Effector memory CD4-positive, alpha-beta T cell (primary cell): ENCODE measurements at places on chromosomes 16 and 17.
A peak's percentile ranks its signal among the peaks of the same experiment; 100 is the strongest.

- no peak overlapping the region for H3K4me3 ChIP-seq
- H3K27me3 ChIP-seq = peaks cover 25% of the 10 kb centered on the region
- DNase-seq = no peak
- no peak overlapping the region for H3K27ac ChIP-seq
Measured at GRCh38 chr16:75267631-75268264, 16.3 kb upstream of the BCAR1 start.

- no peaks in the 10 kb centered on the region for H3K27me3 ChIP-seq
- H3K4me1 ChIP-seq = no peaks in the 10 kb centered on the region
- no peak for DNase-seq
- no peaks in the 10 kb centered on the region for H3K36me3 ChIP-seq
- no peak overlapping the region for H3K4me3 ChIP-seq
- no peak overlapping the region for H3K27ac ChIP-seq
Measured at GRCh38 chr16:65998443-65998842, 368.0 kb upstream of the CDH5 start.

DNA sequence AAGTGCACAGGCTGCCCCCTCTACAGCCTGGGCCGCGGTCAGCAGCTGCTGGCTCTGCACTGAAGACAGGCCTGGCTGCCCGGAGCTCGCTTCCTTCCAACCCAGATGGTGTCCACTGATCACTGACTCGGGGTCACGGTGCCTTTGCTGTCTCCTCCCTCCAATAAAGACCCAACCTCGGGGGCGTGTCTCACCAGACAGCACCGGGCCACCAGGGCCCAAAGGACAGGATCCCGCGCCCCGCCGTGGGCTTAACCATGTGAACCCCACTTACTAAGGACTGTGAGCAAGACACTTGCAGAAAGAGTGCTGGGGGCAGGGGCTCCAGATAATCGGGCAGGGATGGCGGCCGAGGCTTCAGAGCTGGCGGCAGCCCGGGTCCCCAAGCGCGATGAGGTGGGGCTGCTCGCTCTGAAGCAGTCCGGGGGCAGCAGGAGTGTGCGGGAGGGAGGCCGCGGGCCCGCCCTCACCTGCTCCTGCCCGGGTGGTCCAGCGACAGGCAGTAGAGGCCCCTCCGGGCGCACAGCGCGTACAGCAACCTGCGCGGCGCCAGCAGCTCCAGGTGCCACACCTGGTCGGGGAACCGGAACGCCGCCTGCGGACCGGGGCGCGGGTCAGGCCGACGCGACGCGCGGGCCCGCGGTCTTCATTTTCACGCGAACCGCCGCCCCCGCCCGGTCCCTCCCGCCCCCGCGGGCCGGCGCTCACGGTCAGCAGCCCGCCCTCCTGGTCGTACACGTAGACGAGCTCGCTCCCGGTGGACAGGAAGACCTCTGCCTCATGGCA lies 502 bp downstream of the FAAP100 start:
- peaks cover 22% of the 10 kb centered on the region for H3K36me3 ChIP-seq
- H3K27ac ChIP-seq = peak overlapping the region; percentile 76
- no peaks in the 10 kb centered on the region for H3K27me3 ChIP-seq
- DNase-seq = no peak
- peaks cover 18% of the 10 kb centered on the region for H3K4me1 ChIP-seq

- H3K27ac ChIP-seq = no peak overlapping the region
- no peak overlapping the region for H3K4me3 ChIP-seq
- H3K4me1 ChIP-seq = no peaks in the 10 kb centered on the region
- DNase-seq = no peak
- no peaks in the 10 kb centered on the region for H3K36me3 ChIP-seq
Measured at GRCh38 chr17:18944646-18945045, 7.3 kb upstream of the SLC5A10 start.

DNA sequence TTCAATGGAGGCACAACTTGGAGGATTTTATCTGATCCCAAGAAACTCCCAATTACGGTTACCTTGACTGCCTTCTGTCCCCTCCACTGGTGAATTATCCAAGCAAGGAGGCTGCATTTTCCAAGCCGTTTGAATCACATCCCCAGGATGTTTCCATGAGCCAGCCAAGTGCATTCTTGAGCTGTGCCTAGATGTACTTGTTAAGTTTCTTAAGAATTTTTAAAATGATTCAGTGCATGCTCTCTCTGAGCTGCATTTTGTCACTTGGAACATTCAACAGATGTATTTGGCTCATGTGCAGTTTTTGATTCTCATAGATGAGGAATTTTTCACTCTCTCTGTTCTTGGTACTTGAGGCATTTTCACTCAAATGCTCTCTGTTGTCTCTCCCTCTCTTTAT lies 202.6 kb upstream of the MYOCD start:
- H3K27me3 ChIP-seq = no peaks in the 10 kb centered on the region
- no peak overlapping the region for H3K27ac ChIP-seq
- H3K36me3 ChIP-seq = no peaks in the 10 kb centered on the region
- H3K4me3 ChIP-seq = no peak overlapping the region
- no peaks in the 10 kb centered on the region for H3K4me1 ChIP-seq

- H3K27ac ChIP-seq = no peak overlapping the region
- no peak for DNase-seq
- no peaks in the 10 kb centered on the region for H3K27me3 ChIP-seq
Measured at GRCh38 chr17:79985943-79986391, 49.7 kb downstream of the TBC1D16 start.

DNA sequence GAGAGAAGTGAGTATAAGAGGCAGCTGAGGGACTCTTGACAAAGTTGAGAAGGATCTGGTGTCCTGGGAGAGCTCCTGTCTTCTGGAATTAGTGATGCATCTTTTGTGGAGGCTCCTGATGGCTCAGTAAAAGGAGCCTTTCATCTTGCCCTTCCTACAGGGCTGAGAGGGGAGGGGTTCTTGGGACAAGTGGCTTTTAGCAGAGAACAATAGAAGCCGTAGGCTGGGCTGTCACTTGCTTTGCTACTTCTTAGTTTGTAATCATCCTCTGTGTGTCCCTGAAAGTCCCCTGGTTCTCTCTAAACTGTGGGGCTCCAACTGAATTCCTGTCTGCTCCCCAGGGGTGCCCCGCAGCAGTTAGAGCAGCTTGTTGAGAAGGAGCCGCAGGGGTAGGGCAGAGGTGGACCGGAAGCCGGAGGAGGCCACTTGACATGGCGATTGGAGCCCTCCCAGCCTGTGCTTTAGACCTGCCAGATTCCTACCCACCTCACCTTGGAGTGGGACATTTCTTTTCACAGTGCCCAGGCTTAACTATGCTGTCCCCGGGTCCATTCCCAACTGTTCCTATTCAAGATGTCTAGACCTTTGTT lies 85.1 kb downstream of the PRKCA start:
- H3K27me3 ChIP-seq = no peaks in the 10 kb centered on the region
- no peak overlapping the region for H3K4me3 ChIP-seq

- H3K27me3 ChIP-seq = no peaks in the 10 kb centered on the region
- no peaks in the 10 kb centered on the region for H3K36me3 ChIP-seq
- H3K27ac ChIP-seq = no peak overlapping the region
- no peak overlapping the region for H3K4me3 ChIP-seq
Measured at GRCh38 chr16:4190086-4190485, 51.8 kb downstream of the SRL start.

GRCh38 chr16:71540-72401 lies 660 bp downstream of the RHBDF1 start:
- H3K4me3 ChIP-seq = no peak overlapping the region
- H3K27me3 ChIP-seq = peaks cover 7% of the 10 kb centered on the region
- H3K4me1 ChIP-seq = peaks cover 8% of the 10 kb centered on the region

DNA sequence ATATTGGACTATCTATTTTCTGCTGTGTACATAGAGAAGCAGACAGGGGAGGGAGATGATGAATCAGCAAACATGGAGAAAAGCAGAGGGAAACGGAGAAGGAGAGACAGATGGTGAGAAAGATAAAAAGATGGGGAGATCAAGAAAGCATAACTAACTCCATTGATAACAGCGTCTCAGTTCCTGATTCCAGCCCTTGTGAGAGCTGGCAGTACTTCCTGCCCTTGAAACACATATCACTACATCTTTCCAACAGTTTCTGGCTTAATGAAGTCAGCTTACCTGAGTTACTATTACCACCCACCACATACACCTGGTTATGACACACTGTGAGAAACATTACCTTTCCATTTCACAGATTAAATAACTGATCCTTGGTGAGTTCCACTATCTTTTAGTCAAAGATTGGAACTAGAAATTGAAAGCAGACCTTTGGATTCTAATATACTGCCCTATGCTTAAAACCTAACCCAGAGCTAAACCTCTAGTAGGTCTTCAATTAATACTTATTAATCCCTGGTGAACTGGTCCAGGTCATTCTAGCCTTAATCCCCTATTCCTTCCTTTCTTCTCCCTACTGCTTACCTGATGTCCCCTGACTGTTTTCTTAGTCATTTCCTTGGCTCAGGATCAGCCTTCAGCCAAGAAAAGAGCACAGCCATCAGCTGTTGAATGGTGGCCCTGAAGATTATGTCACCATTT lies 346.6 kb upstream of the CCL2 start:
- H3K4me1 ChIP-seq = no peaks in the 10 kb centered on the region
- H3K27ac ChIP-seq = no peak overlapping the region
- no peaks in the 10 kb centered on the region for H3K36me3 ChIP-seq
- H3K27me3 ChIP-seq = no peaks in the 10 kb centered on the region
- DNase-seq = no peak
- H3K4me3 ChIP-seq = no peak overlapping the region

- no peak overlapping the region for H3K27ac ChIP-seq
- no peak overlapping the region for H3K4me3 ChIP-seq
- H3K36me3 ChIP-seq = no peaks in the 10 kb centered on the region
- no peak for DNase-seq
- H3K4me1 ChIP-seq = no peaks in the 10 kb centered on the region
Measured at GRCh38 chr17:22512997-22513538, 820.7 kb downstream of the KCNJ18 start.

DNA sequence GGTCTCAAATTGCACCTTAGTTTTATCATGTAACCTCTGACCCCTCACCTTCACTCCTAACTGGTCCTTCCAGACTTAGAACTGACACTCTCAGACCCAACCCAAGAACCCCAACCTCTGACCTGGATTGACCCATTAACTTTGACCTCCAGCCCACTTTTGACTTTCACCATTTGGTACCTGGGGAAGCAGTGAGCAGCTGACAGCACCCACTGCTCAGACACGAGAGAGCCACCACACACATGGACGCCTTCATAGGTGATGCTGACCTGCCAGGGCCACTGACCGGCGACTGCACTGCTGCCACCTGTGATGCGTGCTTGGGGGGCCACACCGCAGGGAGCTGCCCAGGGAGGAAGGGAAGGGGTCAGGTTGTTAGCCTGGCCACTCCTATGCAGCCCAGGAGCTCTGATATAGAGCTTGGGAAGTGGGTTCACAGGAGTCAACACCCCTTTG lies 2.5 kb downstream of the PRSS8 start:
- no peak overlapping the region for H3K27ac ChIP-seq
- peaks cover 25% of the 10 kb centered on the region for H3K36me3 ChIP-seq
- H3K4me3 ChIP-seq = no peak overlapping the region
- no peak for DNase-seq

DNA sequence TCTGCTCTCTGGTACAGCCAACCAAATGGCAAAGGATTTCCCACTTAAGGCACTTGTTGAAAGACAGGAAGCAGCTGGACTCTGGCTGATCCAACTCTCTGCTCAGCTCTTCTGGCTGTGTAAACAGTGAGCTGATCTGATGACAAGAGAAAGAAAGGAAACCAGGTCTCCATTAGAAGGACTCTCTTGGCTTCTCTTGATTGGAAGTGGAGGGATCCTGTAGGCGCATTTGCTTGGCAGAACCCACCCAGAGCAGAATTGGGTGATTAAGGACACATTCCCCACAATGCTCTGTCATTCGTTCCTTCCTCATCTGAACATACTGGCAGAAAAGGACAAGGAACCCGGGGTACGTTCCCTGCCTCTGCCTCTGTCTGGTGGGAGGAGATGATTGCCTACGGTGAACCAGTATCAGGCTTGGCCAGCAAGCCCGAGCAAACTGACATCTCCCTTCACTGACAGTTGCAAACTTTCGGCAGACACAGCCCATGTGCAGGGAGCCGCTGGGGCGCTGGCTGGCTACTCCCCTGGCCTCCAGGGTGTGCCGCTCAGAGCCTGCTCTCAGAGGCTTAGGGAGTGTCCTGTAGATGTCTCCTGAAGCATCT lies 29.1 kb downstream of the LDHD start:
- no peak for DNase-seq
- no peak overlapping the region for H3K27ac ChIP-seq
- no peak overlapping the region for H3K4me3 ChIP-seq

GRCh38 chr17:80992077-80992947 lies 671 bp downstream of the CHMP6 start:
- no peak for DNase-seq
- no peaks in the 10 kb centered on the region for H3K27me3 ChIP-seq
- H3K27ac ChIP-seq = peak overlapping the region; percentile 81
- H3K4me3 ChIP-seq = peak overlapping the region; percentile 78

DNA sequence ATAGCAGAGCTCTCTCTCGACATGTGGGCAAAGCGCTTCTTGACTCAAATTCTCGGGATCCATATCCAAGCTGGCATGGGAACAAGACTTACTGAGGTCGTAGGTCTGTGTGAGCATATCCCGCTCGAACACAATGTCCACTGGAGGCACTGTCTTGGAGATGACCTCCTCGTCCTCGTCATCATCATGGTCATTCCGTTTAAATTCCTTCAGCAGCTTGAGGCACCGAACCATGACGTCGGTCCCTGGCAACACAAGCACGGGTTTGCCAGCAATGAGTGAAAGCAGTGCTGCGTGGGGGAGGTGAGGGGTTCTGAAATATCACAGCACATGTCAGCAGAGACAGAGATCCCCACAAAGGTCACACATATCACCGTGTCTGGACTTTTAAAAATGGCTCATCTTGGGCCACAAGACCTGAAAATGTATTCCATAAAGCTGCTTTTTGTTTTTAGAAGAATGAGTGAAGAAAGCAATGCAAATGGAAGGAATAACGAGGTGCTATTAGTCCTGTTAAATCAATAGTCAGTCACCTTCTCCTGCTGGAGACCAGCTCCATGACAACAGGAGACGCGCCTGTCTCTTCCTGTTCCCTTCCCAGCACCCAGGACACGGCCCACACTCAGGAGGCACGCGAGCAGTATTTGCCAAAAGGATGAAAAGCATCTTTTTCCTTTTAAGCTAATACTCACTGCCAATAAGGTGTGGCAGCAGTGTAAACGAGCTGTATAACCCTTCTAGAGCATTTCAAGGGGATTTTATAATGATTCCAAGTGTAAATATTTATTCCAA lies 37.9 kb downstream of the GTF3C1 start:
- H3K27ac ChIP-seq = no peak overlapping the region
- peaks cover 49% of the 10 kb centered on the region for H3K36me3 ChIP-seq
- no peaks in the 10 kb centered on the region for H3K4me1 ChIP-seq
- no peak for DNase-seq

DNA sequence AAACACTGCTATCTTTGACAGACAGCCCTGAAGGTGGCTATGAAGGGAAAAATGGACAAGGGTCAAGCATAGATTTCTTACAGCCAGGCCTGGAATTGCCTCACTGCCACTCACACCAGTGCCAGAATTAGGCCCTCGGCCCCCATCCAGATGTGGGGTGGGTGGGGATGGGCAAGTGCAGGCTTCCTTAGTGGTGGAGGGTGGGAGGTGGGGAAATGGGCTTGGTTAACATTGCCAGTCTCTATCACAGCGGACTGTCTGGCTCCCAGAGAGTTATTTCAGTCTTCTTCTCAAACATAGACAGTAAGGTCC lies 24.9 kb downstream of the B9D1 start:
- H3K27ac ChIP-seq = no peak overlapping the region
- DNase-seq = no peak
- H3K36me3 ChIP-seq = no peaks in the 10 kb centered on the region
- H3K4me3 ChIP-seq = no peak overlapping the region
- H3K27me3 ChIP-seq = no peaks in the 10 kb centered on the region
- H3K4me1 ChIP-seq = no peaks in the 10 kb centered on the region

GRCh38 chr17:2067608-2068024 lies 12.7 kb downstream of the HIC1 start:
- H3K27me3 ChIP-seq = no peaks in the 10 kb centered on the region
- DNase-seq = no peak
- no peaks in the 10 kb centered on the region for H3K4me1 ChIP-seq
- no peak overlapping the region for H3K4me3 ChIP-seq
